Stimulated activated CD8-positive, alpha-beta memory T cell treated with anti-CD3 and anti-CD28 coated beads, Interleukin-15, amount 100 ng/mL, for 24 hours (primary cell): ENCODE measurements at places on chromosomes 1 and 21.

DNA sequence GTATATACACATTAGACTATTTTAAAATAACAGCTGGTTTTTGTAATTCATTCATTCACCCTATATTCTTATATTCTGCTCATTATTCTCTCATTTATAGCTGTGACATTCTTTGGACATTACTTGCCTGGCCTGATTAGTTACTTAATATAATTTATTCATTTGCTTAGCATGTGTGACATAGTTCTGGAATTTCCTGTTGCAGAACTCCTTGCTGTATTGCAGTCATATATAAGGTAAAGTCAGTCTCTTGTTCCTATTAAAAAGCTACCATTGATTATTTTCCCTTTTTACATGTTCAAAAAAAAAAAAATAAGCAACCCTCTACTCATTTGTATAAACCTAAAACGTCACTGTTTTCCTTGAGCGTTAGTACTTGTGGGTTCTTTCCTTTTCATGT, 23.9 kb downstream of the GNAT2 start:
- no peak for DNase-seq

DNA sequence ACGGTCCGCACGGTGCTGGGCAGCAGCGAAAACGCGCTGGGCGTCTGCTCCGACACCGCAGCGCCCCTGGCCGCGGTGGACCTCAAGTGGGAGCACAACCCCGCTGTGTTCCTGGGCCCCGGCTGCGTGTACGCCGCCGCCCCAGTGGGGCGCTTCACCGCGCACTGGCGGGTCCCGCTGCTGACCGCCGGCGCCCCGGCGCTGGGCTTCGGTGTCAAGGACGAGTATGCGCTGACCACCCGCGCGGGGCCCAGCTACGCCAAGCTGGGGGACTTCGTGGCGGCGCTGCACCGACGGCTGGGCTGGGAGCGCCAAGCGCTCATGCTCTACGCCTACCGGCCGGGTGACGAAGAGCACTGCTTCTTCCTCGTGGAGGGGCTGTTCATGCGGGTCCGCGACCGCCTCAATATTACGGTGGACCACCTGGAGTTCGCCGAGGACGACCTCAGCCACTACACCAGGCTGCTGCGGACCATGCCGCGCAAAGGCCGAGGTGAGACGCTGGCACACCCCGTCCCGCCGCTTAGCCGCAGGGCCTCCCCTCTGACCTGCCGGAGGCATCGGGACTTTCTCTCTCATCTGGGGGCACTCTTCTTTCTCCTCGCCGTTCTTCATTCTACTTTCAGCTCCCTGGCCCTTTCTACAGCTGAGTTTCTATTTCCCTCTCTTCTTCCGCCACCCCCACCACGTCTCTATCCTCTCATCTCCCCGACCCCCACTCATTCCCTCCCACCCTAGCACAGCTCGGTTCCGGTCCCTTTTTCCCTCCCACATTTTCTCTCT, 1.0 kb downstream of the NPR1 start:
- no peak for DNase-seq

- no peak for DNase-seq
Observed at GRCh38 chr1:29429656-29430055, 193.3 kb downstream of the PTPRU start.

- no peak for DNase-seq
Observed at GRCh38 chr1:183551924-183552323, 38.3 kb downstream of the NCF2 start.

GRCh38 chr1:7298145-7298544, 473.0 kb upstream of the VAMP3 start:
- DNase-seq: no peak

DNA sequence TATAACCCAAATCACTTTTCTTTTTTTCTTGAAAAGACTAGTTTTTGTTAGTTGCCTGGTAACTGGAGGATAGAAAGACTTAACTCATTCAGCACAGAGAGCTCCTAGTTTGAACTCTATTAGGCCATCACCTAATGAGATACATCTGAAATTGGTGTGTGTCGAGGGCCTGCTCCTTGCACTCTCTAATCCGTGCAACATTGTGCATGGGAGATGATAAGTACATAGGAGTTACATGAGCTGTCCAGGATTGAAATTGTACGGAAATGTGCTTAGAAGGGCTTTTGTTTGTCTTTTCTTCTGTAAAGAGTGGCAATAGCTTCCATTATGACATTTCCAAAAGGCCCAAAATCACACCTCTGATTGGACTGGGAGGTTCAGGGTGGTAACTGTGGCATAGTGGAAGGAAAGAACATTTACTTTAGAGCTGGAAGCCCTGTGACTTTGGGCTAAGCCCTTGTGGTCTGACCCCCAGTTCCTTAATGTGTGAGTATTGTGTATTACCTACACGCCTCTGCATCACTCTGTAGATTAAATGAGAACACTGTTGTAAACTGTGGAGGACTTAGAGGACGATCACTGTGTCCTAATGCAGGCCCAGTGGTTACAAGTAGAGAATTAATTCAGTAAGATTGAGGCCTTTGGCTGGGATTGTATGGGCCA, 71.2 kb downstream of the FGGY start:
- no peak for DNase-seq

GRCh38 chr1:164953815-164954214, 394.8 kb downstream of the PBX1 start:
- DNase-seq: no peak

- DNase-seq: no peak
Observed at GRCh38 chr1:176959191-176959820, 205.2 kb downstream of the ASTN1 start.
